ENCODE measurements at places on chromosomes 4 and X. TPM values are rescaled to one million over a fixed set of nuclear protein-coding genes. Genes with fewer than 3 reads are reported as not detected.

GRCh38 chr4:85725721-85726170 lies 250.8 kb downstream of the ARHGAP24 start:
- DNase-seq, result no peak
- peak overlapping the region; percentile 35 for H3K27ac ChIP-seq
- H3K4me1 ChIP-seq, result peaks cover 69% of the 10 kb centered on the region
- H3K27me3 ChIP-seq, result no peaks in the 10 kb centered on the region

DNA sequence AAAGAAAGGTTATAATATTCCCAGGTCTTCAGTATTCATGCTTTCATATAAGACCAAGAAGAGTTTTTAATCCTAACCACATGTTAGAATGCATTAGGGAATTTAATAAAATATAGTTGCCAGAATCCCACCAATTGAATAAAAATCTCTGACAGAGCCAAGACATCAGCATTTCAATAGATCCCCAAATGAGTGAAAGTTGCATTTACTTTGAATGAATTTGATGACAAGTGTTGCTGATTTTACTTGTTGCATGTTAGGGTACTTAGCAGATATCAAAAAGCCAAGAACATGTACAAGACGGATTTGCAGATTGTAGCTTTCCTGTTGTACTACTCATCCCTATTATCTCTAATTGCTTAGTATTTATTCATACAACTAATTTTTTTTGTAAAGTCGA lies 39.9 kb upstream of the PRR27 start:
- no peak for DNase-seq
- no peaks in the 10 kb centered on the region for H3K36me3 ChIP-seq
- no peak overlapping the region for H3K4me3 ChIP-seq
- H3K27ac ChIP-seq, result no peak overlapping the region
- H3K4me1 ChIP-seq, result no peaks in the 10 kb centered on the region

DNA sequence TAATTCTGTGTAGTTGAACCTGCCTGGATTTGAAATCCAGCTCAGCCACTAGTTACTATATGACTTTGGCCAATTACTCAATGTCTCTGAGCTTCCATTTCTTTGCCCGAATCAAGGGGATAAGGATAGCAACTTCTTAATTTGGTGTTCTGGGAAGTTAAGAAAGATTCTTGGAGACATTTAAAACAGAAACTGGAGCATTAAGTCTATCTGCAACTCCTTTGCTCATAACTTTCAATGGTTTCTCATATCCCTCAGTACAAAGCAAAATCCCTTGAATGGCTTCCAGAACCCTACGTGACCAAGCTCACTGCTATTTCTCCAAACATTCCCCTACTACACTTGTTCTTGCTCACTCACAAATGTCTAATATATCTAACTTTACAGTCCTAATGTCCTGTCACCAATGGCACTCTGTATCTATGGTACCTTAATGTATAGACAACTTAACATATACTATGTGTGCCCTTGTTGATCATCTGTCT lies 849.1 kb upstream of the SLIT2 start:
- H3K4me1 ChIP-seq, result no peaks in the 10 kb centered on the region
- DNase-seq, result no peak
- H3K27me3 ChIP-seq, result no peaks in the 10 kb centered on the region
- no peak overlapping the region for H3K27ac ChIP-seq
- H3K36me3 ChIP-seq, result no peaks in the 10 kb centered on the region

GRCh38 chr4:3346146-3346545 lies 53.3 kb downstream of the RGS12 start:
- peak; percentile 88 for DNase-seq
- peaks cover 9% of the 10 kb centered on the region for H3K4me1 ChIP-seq
- no peak overlapping the region for H3K27ac ChIP-seq

GRCh38 chrX:119676949-119677653 lies 15.9 kb downstream of the SEPTIN6 start:
- DNase-seq, result no peak
- H3K27ac ChIP-seq, result no peak overlapping the region
- no peaks in the 10 kb centered on the region for H3K4me1 ChIP-seq
- H3K27me3 ChIP-seq, result no peaks in the 10 kb centered on the region

DNA sequence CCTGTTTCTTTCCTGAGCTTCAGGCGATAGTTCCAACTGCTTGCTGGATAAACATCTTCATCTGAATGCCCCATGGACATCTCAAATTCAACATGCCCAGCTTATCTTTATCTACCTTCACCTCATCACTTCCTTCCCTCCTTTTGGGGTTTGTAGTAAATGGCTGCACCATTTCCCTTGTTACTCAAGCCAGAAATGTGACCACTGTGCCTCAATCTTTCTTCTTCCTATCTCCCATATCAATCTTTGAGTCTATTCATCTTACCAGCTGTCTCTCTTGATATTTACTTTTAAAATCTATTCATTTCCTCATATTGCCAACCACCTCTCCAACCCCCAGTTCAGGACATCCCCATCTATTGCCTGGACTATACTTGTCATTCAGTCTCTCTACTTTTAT lies 155.4 kb downstream of the PPA2 start:
- H3K4me1 ChIP-seq, result no peaks in the 10 kb centered on the region
- H3K36me3 ChIP-seq, result no peaks in the 10 kb centered on the region
- H3K27ac ChIP-seq, result no peak overlapping the region
- no peak for DNase-seq

The TASL gene
- total RNA-seq, result 2.8 TPM

DNA sequence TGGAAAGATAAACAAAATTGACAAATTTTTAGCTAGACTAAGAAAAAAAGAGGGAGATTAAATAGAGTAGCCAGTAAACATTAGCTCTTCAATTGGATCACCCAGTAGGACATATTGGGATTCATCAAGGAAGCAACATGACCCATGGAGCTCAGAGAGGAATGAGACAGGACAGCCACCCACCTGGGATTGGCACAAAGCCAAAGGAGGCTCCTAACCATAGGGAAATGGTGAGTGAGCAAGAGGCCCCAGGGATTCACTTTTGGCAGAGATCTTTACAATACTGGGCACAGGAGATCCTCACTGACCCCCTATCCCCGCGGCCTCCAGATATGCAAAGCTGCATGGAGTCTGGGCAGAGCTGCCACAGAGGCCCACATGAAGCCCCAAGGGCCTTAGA lies 34.8 kb upstream of the CXCL6 start:
- H3K27ac ChIP-seq, result no peak overlapping the region
- no peak overlapping the region for H3K4me3 ChIP-seq

The TMEM35A gene
- total RNA-seq, result 2.7 TPM

DNA sequence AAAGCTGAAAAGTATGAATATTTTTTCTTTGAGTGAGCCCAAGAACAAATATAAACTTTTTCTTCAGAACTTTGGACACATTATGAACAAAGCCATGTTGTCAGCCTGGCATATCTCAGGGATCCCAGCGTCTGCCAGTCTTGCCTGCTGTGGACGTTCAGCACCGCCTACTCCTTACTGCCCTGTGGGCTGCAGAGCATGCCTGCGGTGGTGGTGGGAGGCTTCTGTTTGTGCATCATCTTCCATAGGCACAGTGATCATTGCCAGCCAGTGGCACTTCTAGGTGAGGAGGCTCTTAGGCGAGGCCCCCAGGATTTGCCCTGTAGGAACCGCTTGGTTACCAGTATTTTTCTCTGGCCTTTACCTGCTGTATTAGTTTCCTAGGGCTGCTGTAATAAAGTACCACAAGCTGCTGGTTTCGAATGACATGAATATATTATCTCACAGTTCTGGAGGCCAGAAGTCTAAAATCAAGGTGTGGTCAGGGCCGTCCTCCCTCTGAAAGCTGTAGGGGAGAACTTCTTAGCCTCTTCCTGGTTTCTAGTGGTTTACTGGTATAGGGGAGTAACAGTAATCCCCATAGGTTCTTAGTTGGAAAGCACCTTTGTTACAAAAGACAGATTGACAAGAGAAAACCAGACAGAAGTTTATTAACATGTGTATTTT lies 15.4 kb downstream of the ANXA3 start:
- H3K4me1 ChIP-seq, result peaks cover 14% of the 10 kb centered on the region
- no peak for DNase-seq
- no peak overlapping the region for H3K4me3 ChIP-seq

GRCh38 chrX:100973411-100973810 lies 3.9 kb downstream of the ARL13A start:
- H3K27me3 ChIP-seq, result no peaks in the 10 kb centered on the region
- H3K4me1 ChIP-seq, result no peaks in the 10 kb centered on the region
- no peak overlapping the region for H3K27ac ChIP-seq
- no peak for DNase-seq
- H3K36me3 ChIP-seq, result no peaks in the 10 kb centered on the region
- H3K4me3 ChIP-seq, result no peak overlapping the region

DNA sequence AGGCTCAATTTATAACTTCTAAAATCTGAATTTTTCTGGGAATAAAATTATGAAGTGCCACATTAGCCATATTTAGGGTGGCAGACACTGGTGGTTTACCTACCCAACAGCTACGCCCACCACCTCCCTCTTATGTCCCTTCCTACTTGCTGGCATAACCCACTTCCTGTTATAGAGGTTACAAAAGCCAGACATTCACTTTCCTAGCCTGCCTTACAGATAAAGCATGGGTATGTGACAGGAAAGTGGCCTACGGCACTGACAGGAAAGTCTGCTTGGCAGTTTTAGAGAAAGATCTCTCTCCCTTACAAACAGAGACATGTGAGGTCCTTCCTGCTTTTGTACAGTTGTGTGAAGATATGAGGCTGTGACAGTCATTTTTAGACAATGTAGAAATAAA lies 12.4 kb downstream of the DDX53 start:
- no peak overlapping the region for H3K27ac ChIP-seq
- no peak overlapping the region for H3K4me3 ChIP-seq
- H3K4me1 ChIP-seq, result no peaks in the 10 kb centered on the region
- no peak for DNase-seq
- no peaks in the 10 kb centered on the region for H3K27me3 ChIP-seq

- H3K4me1 ChIP-seq, result no peaks in the 10 kb centered on the region
- no peak for DNase-seq
- H3K4me3 ChIP-seq, result no peak overlapping the region
- H3K27me3 ChIP-seq, result no peaks in the 10 kb centered on the region
Observed at GRCh38 chr4:89283226-89284009, 24.2 kb downstream of the GPRIN3 start.

- H3K27me3 ChIP-seq, result no peaks in the 10 kb centered on the region
- H3K36me3 ChIP-seq, result no peaks in the 10 kb centered on the region
- H3K4me1 ChIP-seq, result no peaks in the 10 kb centered on the region
- DNase-seq, result no peak
- H3K4me3 ChIP-seq, result no peak overlapping the region
Observed at GRCh38 chrX:8404926-8405325, 59.7 kb upstream of the VCX3B start.

- DNase-seq, result no peak
- no peaks in the 10 kb centered on the region for H3K4me1 ChIP-seq
- no peak overlapping the region for H3K27ac ChIP-seq
- no peak overlapping the region for H3K4me3 ChIP-seq
Observed at GRCh38 chr4:134126000-134126560, 75.5 kb downstream of the PABPC4L start.

The ABCG2 gene
- total RNA-seq, result 5.4 TPM

- no peaks in the 10 kb centered on the region for H3K27me3 ChIP-seq
- H3K27ac ChIP-seq, result no peak overlapping the region
- peaks cover 9% of the 10 kb centered on the region for H3K4me1 ChIP-seq
- no peak for DNase-seq
- H3K4me3 ChIP-seq, result no peak overlapping the region
- no peaks in the 10 kb centered on the region for H3K36me3 ChIP-seq
Observed at GRCh38 chr4:138406876-138407275, 164.7 kb upstream of the SLC7A11 start.

GRCh38 chr4:19348746-19349145 lies 903.0 kb upstream of the SLIT2 start:
- no peaks in the 10 kb centered on the region for H3K27me3 ChIP-seq
- no peaks in the 10 kb centered on the region for H3K36me3 ChIP-seq
- H3K27ac ChIP-seq, result no peak overlapping the region
- no peak for DNase-seq
- H3K4me3 ChIP-seq, result no peak overlapping the region

- no peaks in the 10 kb centered on the region for H3K36me3 ChIP-seq
- no peaks in the 10 kb centered on the region for H3K27me3 ChIP-seq
- H3K4me1 ChIP-seq, result no peaks in the 10 kb centered on the region
- H3K27ac ChIP-seq, result no peak overlapping the region
Observed at GRCh38 chrX:22660756-22661155, 339.0 kb upstream of the DDX53 start.

- H3K4me3 ChIP-seq, result no peak overlapping the region
- no peaks in the 10 kb centered on the region for H3K4me1 ChIP-seq
- DNase-seq, result no peak
Observed at GRCh38 chrX:47664737-47665136, 5.8 kb upstream of the UXT start.

The THOC2 gene
- 78.1 TPM for total RNA-seq

The RAB41 gene
- total RNA-seq, result not detected

The PIR gene
- total RNA-seq, result 19.8 TPM

The BEND4 gene
- 0.22 TPM for total RNA-seq

GRCh38 chr4:52098618-52099017 lies 47.5 kb downstream of the SPATA18 start:
- H3K27ac ChIP-seq, result no peak overlapping the region
- H3K4me3 ChIP-seq, result no peak overlapping the region
- no peaks in the 10 kb centered on the region for H3K4me1 ChIP-seq
- no peaks in the 10 kb centered on the region for H3K36me3 ChIP-seq
- no peak for DNase-seq

The GYG2 gene
- total RNA-seq, result 4.1 TPM

The FTHL17 gene
- total RNA-seq, result not detected

DNA sequence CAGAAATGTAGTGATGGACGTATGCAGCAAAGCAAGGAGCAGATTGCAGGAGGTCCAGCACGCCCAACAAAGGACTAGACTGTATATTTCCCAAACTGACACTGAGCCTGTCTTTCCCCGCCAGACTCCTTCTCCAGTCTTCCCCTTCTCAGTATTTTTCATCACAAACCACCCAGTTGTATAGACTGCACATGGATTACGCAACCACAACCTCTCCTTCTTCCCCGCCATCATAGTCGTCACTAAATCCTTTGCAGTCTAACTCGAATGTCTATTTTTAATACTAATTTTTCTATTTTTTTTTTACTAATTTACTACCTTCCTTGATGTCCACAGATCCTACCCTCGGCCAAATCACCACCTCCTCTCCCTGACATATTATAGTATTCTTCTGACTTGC lies 105.4 kb downstream of the MTNR1A start:
- no peaks in the 10 kb centered on the region for H3K4me1 ChIP-seq
- H3K27me3 ChIP-seq, result no peaks in the 10 kb centered on the region
- no peak overlapping the region for H3K4me3 ChIP-seq
- no peak for DNase-seq
- H3K36me3 ChIP-seq, result no peaks in the 10 kb centered on the region
- no peak overlapping the region for H3K27ac ChIP-seq

- no peaks in the 10 kb centered on the region for H3K27me3 ChIP-seq
- no peaks in the 10 kb centered on the region for H3K36me3 ChIP-seq
- DNase-seq, result no peak
- H3K4me3 ChIP-seq, result no peak overlapping the region
- no peak overlapping the region for H3K27ac ChIP-seq
Observed at GRCh38 chr4:20474119-20474518, 222.4 kb downstream of the SLIT2 start.

GRCh38 chr4:139171876-139172691 lies 4.9 kb downstream of the ELF2 start:
- H3K36me3 ChIP-seq, result no peaks in the 10 kb centered on the region
- H3K27me3 ChIP-seq, result no peaks in the 10 kb centered on the region
- peaks cover 61% of the 10 kb centered on the region for H3K4me1 ChIP-seq
- no peak for DNase-seq
- H3K4me3 ChIP-seq, result no peak overlapping the region
- H3K27ac ChIP-seq, result no peak overlapping the region

The FGD1 gene
- total RNA-seq, result 9.3 TPM

- H3K27me3 ChIP-seq, result no peaks in the 10 kb centered on the region
- H3K27ac ChIP-seq, result no peak overlapping the region
- H3K36me3 ChIP-seq, result no peaks in the 10 kb centered on the region
- no peaks in the 10 kb centered on the region for H3K4me1 ChIP-seq
- no peak overlapping the region for H3K4me3 ChIP-seq
Observed at GRCh38 chr4:142660728-142661127, 185.4 kb downstream of the INPP4B start.

GRCh38 chr4:184363258-184363657 lies 111.1 kb downstream of the IRF2 start:
- no peaks in the 10 kb centered on the region for H3K4me1 ChIP-seq
- no peak overlapping the region for H3K4me3 ChIP-seq
- H3K27me3 ChIP-seq, result no peaks in the 10 kb centered on the region
- no peak for DNase-seq

Data from tibial nerve (tissue), 4 donors.